ENCODE measurements at places on chromosomes 5 and 9.

DNA sequence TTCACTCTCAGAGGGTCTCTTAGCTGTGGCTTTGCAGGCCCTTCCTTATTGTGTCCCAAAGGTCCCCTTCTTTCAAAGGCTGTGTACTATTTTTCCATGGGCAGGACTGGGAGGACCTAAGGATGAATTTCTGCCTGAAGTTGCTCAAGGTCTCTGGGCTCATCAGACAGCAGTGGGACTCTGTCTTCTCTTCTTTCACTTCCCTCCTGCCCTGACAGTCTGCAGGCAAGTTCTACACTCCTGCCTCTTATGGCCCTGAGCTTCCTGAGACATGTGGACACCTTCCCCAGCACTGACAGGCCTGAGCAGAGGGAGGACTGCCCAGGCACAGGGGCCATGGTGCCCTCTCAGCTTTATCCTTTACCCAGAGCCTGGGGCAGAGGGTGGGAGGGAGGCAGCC is 14.8 kb downstream of the ENHO start:
- DNase-seq, result no peak

DNA sequence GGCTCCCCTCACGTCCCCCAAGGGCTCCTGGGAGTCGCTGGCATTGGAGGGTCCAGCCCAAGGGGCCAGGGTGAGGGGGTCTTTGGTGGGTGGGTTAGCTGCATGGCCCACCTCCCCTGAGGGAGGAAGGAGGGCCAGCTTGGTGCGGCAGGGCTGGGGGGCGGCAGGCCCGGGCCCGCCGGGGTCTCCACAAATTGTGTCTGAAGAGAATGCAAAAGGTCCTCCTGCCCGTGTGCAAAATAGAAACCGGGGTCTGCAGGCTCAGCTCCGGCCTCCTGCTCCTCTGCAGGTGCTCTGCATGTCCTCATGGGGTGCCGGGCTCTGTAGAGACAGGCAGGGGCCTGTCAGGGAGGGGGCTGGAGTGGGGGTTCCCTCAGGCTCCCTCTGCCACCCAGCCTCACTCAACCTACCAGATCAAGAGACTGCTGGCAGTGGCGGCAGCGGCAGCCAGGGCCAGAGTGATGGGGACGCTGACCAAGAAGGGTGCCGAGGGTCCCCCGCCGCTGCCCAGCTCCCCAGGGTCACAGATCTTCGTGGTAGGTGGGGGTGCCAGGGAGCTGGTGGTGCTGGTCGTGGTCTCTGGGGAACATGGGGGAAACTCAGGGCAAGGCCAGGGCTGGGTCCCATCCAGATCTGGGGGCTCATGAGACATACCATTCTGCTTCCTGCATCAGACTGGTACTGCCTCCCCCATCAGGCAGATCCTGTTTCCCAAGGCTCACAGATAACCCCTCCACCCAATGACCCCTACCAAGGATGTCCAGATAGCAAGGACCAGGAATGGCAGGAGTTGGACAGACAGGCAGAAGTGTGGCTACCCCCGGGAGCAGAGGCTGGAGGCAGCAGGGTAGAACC is 29.2 kb upstream of the ENHO start:
- no peak for DNase-seq

DNA sequence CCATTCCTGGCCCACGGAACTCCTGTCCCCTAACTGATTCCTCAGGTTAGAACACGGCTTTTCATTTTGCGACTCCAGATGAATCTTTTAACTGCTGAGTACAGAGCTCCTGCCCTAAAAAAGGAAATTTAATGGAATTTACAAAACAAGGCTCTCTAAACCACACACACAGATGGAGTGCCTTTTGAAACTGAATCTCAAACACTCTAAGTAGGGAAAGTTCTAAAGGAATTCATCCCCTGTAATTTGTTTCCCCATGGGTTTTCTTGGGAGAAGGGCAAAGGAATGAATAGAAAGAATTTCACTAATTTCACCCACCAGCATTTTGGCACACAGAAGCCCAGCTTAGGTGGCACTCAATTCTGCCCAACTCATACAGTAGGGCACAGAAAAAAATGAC is 106.5 kb downstream of the THBS4 start:
- no peak for DNase-seq

DNA sequence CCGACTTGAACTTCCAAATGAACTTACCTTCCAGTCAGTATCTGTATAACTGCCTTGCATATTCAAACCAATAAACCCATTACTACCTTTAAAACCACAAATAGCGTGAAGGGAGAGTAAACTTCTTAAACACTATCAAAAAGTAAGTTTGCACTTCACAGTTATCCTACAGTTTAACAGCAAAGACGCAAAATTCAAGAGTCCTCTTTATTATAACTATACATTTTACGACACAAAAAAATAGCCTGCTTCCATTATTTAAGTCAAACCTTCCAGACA is 1.8 kb downstream of the PTBP3 start:
- no peak for DNase-seq

- no peak for DNase-seq
These were observed 32.5 kb upstream of the RAB14 start for GRCh38 chr9:121233906-121234831.

GRCh38 chr5:5533927-5534326 is 111.5 kb downstream of the ICE1 start:
- DNase-seq, result no peak

DNA sequence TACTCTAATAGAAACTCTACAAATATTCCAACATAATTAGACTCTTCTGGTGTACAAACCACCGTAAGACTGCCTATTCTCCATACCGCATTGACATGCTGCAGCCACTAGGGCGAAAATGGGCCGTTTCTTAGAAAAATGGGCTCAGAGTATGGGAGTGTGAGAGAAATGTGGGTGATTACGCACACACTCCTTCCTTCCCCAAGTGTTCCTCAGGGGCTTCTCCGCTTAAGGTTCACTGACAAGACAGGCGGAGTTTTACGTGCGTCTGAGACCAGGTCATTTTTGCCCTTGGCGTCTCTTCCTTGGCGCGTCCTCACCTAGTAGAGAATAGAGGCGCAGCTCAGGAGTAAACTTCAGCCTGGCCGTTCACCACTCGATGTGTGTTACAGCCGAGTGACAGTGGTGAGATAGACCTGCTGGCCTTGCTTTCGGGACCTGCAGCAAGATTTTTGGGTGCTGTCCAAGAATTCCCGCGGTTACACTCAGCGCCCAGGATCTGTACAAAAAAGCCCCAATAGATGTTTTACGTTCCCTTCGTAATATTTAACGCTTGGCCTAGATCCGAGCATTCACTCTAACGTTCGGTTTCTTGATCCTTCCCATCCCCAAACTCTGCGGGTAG is 1.8 kb upstream of the NTRK2 start:
- DNase-seq, result no peak

- peak; percentile 30 for DNase-seq
These were observed 29.3 kb downstream of the PTPA start for GRCh38 chr9:129140397-129141065.

- no peak for DNase-seq
These were observed 20.2 kb upstream of the WHRN start for GRCh38 chr9:114525513-114525912.

GRCh38 chr9:89814340-89815040 is 209.7 kb downstream of the GADD45G start:
- DNase-seq, result no peak

- no peak for DNase-seq
These were observed 288.0 kb upstream of the SMARCA2 start for GRCh38 chr9:1726993-1727759.

GRCh38 chr9:116927726-116928125 is 240.6 kb downstream of the TRIM32 start:
- no peak for DNase-seq

- DNase-seq, result no peak
These were observed 58.8 kb downstream of the SNX30 start for GRCh38 chr9:112809351-112809848.

DNA sequence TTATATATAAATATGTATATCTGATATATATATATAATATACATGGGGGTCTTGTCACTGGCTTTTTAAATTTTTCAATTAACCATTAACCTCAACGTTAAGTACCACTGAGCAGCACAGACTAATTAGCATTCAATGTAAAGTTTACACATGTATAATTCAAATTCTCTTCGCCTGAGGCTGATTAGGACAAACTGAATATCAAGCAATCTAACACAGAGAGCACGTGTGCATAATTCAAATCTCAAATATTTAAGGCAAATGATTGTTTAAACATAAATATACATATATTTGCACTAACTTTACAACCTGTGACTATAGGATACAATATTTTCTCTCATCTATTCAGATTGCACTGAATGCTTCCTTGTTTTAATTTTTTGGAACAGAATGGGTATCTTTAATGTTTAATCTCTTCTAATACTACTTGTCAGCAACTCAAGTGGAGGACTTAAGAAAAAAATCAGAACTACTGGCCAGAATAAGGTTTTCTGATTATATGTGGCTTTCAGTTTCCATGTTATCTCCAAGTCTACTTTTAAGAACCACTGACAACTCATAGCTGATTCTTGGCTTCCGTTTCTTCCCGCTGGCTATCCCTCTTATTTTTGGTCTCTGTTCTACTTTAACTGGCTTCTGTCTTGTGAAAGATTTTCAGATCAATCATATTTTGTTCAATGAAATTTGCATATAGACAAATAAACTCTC is 204.8 kb downstream of the MLLT3 start:
- no peak for DNase-seq

GRCh38 chr9:117444501-117444900 is 29.6 kb upstream of the ASTN2 start:
- DNase-seq, result no peak

GRCh38 chr5:154190595-154191304 is at the start of gene GALNT10:
Gene GALNT10 (plus strand): TSS chr5:154190733. CDS start chr5:154190867, 134 bp downstream.
- DNase-seq, result peak; percentile 48

- no peak for DNase-seq
These were observed 12.7 kb downstream of the KCTD16 start for GRCh38 chr5:144183254-144183889.

- DNase-seq, result no peak
These were observed 117.9 kb upstream of the GRIA1 start for GRCh38 chr5:153372425-153373129.

DNA sequence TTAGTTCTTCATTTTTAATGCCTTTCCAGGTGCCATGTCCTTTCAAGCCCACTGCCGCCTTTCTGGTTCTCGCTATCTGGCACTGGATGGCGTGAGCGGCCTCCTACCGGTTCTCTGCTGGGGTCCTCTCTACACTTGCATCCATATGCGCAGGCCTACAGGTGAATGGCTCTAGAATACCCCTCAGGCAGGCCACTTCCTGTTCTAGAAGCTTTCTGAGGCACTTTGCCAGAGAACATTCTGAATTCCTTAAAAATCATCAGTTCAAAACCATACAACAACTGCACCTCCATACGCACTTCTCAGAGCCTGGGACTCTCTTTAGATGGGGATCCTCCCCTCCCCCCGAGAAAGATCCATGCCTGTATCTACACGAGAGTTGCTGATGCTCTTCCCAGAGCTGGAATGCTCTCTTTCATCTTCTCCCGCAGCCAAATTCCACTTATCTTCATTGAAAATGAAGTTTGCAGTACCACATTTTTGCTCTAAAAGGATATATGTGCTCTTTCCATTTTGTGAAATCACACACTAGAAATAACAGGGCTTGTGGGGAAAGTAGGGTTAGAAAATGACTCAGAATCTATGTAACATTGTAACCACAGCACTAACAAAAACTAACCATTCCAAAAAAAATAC is 1.4 kb upstream of the LHFPL2 start:
- DNase-seq, result no peak

DNA sequence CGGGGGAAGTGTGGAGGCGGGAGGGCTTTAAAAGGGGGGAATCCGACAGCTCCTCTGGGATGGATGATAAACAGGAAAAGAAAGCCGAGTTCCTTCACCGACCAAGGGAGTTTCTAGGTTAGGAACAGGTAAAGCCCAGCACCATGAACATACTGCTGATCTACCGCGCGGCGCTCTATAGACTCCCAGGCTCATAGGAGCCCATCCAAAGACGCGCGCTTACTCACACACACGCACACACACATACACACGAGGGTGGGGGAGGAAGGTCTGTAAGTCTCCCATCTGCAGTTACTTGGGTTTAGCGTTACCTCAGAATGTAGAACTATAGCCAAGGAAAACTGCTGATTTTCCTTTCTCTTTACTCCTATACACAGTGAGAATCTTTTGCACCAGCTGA is 2.6 kb upstream of the GABRB2 start:
- no peak for DNase-seq

GRCh38 chr9:3177146-3177761 is 333.4 kb upstream of the PUM3 start:
- no peak for DNase-seq

GRCh38 chr5:177443144-177443983 is 3.2 kb upstream of the PRR7 start:
- no peak for DNase-seq

- DNase-seq, result no peak
These were observed 51.9 kb upstream of the TBC1D9B start for GRCh38 chr5:179959641-179960040.

- no peak for DNase-seq
These were observed 66.4 kb downstream of the MACROH2A1 start for GRCh38 chr5:135332519-135333150.

DNA sequence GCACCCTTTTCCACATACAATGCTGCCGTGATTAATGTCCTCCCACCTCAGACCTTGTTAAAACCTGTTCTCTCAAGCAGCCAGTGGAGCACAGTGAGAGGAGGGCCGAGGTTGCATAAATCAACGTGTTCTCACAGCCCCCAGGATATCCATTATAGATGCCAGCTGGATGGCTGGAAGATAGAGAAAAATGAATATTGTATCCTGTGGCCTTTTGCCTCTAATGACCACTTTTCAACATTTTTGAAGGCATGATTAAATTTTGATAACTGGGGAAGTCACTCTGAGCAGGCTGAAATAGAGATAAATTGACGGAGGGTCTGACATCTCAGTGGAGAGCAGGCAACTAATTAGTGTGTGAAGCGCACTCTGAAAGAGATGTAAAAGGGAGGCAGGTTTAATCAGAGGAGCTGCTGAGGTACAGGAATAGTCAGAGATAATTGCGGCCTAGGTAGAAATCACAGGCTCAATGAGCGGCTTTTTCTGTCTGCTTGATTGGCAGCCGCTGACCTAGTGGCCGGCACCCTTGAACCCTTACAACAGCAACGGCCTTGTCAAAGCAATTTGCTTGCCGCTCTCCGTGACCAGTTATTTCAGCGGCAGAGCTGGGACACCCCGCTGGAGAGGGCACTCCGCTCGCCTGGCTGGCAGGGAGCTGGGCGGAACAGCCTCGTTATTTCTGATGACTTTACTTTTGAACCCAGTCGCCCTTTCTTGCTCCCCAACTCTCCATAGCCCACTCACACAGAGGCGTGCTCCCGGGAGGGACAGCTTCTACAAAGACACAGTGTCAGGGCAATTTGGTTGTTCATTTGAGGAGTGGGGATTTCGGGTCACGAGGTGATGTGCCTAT is 560.7 kb downstream of the PSAT1 start:
- DNase-seq, result no peak

GRCh38 chr9:115643948-115644727 is 509.5 kb upstream of the PAPPA start:
- no peak for DNase-seq

- DNase-seq, result no peak
These were observed 31.1 kb downstream of the SLC35A4 start for GRCh38 chr5:140595538-140596300.

GRCh38 chr9:132381966-132382541 is 24.6 kb downstream of the TTF1 start:
- no peak for DNase-seq

All from progenitor cell of endocrine pancreas (in vitro differentiated cells).